Motor neuron (in vitro differentiated cells): ENCODE measurements at places on chromosomes 6 and 20. TPM values are rescaled to one million over a fixed set of nuclear protein-coding genes. Genes with fewer than 3 reads are reported as not detected.

Gene FNDC11
- total RNA-seq: 3.5 and 3.7 TPM in 2 replicates

Gene FAM83D
- 0.74 and 0.86 TPM in 2 replicates for total RNA-seq

DNA sequence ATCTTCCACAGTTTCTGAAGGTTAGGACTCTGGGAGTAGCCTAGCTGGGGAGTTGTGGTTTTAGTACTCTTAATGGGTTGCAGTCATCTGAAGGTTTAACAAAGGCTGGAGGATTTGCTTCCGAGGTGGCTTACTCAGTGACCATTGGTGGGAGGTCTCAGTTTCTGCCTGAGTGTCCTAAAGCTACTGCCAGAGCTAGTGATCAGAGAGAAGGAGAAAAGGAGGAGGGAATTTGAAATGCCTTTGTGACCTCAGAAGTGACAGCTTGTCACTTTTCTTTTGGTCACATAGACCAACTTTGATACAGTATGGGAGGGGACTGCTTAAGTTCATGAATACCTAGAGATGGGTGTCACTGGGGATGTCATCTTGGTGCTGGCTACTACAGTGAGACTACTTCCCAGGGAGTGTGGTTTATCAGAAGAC lies 41.3 kb downstream of the NCOA3 start:
- no peak for ATAC-seq

- no peak for ATAC-seq
Measured at GRCh38 chr6:9412951-9413559, 977.7 kb upstream of the SLC35B3 start.

DNA sequence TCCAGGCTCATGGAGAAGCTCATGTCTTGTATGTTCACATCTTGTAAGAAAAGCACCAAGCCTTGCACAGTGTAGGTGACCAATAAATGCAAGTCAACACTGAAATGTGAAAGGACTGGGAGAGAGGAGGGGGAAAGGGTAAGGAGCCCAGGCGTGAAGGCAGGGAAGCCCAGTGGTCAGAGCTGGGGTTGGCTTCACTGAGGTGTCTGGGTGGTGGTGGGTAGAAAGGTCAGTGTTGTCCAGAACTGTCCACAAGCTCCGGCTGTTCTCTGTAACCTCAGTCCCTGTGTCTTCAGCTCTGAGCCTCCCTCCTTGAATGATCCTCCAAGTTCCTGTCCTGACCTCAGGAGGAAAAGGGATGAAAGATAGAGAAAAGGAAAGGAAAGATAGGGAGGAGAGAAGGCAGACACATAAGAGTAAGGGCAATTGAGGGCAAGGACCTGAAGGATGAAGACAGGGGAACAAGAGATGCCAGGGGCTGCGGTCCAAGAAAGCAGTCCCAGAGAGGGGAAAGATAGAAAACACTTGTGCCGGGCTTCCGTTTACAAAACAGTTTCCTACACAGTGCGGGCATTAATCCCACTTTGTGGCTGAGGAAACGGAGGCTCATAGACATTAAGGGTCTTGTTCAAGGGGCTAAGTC lies 2.4 kb upstream of the TNXB start:
- ATAC-seq: no peak

DNA sequence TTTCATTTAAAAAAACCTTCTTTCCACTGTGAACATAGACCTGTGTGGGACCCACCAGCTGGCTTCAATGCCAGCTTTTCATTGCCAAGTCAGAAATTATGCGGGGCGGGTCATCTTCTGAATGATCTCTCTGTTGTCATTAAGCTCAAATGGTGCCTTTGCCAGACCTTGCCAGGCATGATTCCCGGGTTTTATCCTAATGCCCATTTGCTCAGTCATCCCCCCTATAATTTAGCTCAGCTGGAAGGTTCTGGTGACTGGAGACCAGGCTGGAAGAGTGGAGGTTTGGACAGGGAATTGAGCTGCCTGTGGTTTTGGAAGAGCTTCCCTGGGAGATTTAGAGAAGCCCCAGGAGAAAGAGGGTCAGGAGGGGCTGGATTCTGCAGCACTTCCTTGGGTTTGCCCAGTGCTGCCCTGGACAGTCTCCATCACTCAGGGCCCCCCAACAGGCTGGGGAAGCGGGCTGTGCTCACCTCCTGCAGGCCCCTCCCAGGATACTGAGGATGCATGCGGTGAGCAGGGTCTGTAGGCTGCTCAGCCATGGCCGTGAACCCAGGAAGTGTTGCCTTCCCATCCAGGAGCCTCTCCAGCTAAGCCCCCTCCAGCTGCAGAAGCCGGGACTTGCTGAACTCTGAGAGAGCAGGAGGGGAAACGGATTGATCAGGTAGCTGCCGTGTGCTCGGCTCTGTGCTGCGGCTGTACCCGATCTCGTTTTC lies 273.0 kb downstream of the CDH4 start:
- no peak for ATAC-seq

DNA sequence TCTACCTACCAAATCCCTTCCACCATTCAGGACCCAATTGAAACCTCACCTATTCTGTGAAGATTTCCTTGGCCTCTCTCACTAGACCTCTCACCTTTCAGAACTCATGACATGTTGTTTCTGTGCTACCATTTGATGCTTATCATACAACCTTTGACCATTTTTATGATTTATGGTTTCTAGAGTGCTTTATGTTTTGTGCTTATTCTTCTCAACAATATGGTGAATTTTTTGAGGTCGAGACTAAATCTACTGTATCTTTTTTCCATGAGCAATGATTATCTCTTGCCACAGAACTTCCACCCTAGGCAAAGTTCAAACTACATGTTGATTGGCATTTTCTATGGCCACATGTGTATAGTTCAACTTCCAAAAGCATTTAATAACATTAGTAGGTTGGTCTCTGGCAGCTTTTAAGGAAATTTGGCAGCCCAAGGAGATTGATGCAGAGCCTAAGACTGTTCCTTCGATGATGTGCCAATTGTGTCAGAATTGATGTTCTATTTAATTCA lies 84.9 kb downstream of the OLIG3 start:
- ATAC-seq: no peak

DNA sequence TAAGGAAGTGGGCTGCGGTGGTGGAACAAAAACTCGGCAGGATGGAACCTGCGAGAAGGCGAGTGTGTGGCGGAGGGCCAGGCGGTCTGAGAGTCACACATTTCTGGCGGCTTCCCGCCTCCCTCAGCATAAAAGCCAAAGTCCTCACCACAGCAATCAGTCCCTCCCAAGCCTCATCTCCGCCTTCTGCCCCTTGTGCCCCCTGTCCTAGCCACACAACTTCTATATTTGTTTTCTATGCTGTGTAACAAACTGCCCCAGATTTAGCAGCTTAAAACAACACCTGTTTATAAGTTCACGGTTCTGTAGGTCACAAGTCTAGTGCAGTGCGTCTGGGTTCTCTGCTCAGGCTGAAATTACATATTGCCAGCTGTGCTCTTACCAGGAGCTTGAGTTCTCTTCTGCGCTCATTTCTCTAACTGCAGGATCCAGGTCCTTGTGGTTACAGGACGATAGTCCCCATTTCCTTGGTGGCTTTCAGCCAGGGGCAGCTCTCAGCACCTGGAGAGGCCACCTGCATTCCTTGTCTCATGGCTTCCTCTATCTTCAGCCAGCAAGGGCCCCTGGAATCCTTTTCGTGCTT lies 11.7 kb upstream of the SPO11 start:
- no peak for ATAC-seq

DNA sequence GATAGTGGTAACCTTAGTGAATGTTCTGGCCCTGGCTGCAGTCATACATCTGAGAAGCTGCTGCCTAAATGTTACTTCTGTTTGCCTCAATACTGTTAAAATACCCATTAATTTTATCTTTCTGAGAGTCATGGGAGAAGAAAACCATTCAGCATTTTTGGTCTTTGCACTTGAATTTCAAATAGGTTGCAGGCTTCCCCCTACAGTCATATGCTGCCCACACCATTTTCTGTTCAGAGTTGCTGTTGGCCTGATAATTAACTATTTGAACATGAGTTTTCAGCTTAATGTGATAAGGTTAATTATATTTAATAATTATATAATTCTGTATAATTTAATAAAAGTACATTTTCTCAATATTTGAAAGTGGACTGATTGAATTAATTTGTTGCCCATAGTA lies 325.5 kb upstream of the KCNQ5 start:
- ATAC-seq: no peak

GRCh38 chr20:24164360-24164759 lies 175.8 kb upstream of the GGTLC1 start:
- ATAC-seq: no peak

GRCh38 chr6:36851626-36852025 lies 12.4 kb upstream of the CPNE5 start:
- ATAC-seq: no peak
